ENCODE measurements at places on chromosomes 5 and 9. TPM values are rescaled to one million over a fixed set of nuclear protein-coding genes. Genes with fewer than 3 reads are reported as not detected.

DNA sequence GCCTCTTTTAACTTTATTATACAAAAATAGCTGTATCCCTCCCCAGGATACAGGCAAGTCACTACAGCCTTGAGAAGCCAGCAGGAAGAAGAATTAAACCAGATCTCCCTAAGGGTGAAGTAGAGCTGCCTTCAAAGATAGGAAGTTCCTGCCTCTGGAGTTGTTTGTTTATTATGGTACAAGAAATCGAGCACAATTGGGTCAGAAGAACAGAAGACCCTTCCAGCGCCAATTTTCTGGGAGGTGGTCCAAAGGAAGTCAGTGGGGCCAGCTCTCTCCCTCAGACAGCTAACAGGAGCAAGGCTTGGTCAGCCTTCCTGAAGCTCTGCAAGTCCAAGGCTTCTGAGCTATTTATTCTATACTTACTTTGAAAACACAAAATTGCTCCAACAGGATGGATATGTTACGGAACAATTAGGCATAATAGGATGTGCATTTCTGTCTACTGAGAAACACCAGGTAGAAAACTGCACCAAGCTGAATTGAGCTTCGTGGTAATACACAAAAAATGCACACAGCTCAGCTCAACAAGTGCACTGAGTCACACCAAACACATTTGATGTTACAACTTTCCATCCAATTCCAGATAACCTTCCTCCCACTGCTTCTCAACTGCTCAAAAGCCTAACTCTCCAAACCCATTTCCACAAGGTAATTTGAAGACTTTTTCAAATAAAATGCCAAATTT is 16.0 kb downstream of the SERINC5 start:
- DNase-seq, result no peak

GRCh38 chr5:159619826-159620225 is 289.5 kb upstream of the IL12B start:
- DNase-seq, result no peak

Gene NOXA1
- 2.4 TPM for total RNA-seq

Gene SUSD1
- 19.0 TPM for total RNA-seq
